Stimulated activated CD4-positive, alpha-beta T cell treated with anti-CD3 and anti-CD28 coated beads, Interleukin-15, amount 100 ng/mL, for 1 hour (primary cell): ENCODE measurements at places on chromosomes 12 and 14.

DNA sequence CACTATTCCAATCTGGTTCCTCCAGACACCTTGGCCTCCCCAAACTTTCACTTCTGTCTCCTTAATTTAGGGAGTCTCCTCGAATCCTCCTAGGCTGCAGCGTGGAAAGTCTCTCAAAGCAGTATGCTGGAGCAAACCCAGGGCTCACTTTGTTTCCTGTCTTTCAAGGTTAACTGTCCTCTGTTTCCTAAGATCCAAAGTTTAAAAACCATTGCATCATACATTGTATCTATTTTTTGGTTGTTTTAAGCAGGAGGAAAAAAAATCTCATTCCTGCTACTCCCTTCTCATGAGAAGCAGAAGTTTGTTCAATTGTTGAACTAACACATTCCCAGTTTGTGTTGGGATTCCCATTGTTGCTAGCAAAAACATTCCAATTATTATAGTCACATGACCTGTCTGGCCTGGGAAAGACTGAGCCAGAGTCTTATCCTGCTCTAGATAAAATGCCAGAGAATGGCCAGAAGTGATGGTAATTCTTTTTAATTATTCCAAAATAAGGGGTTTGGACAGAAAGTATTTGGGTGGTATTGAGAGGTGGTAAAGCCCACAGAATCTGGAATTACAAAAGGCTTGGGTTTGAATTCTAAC lies 67.3 kb downstream of the HSPB8 start:
- no peak for DNase-seq

DNA sequence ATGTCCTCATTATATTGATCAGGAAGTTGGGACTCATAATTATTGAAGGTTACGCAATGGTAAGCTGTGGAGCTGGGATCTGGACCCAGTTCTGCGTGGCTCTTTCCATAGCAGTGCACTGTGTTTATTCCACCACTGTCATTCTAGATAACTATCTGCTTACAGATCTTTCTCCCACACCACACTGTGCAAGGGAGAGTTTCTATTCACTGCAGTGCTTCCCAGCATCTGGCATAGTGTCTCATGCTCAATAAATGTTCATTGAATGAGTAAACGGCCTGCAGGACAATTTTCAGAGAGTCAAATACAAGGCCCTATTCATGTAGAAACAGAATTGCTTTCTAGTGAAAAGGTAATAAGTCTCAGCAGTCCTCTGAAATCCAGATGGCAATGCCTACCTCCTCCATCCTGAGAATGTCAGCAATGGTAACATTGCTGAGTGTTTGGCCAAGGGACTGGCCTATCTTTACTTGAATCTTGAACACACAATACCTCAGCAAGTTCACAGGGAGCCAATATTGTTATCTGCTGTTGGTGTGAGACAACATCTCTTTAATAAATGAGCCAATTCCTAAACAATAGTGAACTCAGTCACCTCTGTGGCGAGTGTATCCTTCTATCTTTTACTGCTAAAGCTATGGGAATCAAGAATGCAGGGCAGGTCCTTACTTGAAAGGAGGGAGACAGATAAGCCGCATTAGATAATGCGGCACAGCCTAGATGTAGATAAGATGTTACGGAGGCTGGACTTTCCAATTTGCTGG lies 332.4 kb upstream of the PRICKLE1 start:
- no peak for DNase-seq

DNA sequence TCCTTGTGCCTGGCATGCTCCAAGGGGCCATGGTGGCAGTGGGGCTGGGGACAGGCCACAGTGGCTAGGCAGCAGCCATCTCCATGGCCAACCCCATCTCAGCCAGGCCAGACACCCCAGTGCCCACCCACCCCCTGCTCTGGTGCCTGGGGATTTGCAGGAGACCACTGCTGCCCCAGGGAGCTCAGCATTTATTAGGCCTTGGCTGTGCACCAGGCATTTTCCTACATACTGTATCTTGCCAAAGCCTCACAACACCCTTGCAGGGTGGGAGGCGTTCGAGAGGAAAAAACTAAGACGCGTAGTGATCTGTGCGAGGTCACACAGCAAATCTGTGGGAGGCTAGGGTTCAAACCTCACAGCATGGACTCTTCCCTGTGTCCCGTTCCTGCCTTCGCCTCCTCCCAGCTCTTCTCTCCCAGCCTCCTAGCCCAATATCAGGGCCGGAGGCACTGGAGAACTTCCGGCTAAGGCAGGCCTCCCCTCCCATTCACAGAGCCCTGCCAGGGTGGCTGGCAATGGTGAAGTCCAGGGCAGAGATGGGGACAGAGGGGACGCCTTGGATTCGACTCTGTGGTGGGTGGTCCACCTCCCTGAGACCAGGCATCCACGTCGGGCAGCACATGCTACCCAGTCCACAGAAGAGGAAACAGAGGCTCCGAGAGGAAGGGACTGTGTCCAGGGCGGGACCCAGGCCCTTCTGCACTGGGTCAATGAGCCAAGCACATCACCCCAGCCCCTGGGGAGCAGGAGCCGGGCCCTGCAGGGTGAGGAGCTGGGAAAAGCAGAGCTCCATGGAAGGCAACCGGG lies 57.4 kb downstream of the FAM222A start:
- DNase-seq = no peak

GRCh38 chr14:39576736-39577135 lies 144.5 kb upstream of the FBXO33 start:
- DNase-seq = no peak

- DNase-seq = no peak
These were observed 105.4 kb upstream of the FKBP4 start for GRCh38 chr12:2689393-2689792.

GRCh38 chr14:96221109-96221650 lies 16.5 kb downstream of the BDKRB2 start:
- no peak for DNase-seq

GRCh38 chr12:92718483-92718990 lies 15.7 kb downstream of the PLEKHG7 start:
- DNase-seq = no peak

DNA sequence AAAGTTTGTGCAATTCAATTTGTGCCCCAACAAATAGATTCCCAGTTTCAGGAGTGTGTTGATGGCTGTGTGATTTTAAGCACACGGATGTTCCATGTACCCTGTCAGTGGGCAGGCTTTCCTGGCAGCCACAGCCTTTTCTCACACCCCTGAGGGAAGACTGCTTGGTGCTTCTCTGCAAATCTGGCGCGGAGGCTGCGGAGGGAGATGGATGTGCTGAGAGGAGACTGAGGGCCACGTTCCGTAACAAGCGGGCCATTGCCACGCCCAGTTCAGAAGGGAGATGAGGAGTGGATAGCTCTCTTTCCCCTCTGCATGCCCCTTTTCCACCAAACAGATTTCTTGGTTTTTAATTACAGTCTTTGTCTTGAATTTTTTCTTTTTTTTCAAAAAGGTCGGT lies 89.1 kb downstream of the BEGAIN start:
- DNase-seq = no peak

DNA sequence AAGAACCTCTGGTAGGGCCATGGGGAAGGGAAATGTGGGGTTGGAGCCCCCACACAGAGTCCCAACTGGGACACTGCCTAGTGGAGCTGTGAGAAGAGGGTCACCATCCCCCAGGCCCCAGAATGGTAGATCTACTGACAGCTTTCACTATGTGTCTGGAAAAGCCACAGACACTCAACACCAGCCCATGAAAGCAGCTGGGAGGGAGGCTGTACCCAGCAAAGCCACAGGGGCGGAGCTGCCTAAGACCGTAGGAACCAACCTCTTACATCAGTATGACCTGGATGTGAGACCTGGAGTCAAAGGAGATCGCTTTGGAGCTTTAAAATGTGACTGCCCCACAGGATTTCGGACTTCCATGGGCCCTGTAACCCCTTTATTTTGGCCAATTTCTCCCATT lies 97.8 kb downstream of the HMGA2 start:
- no peak for DNase-seq

DNA sequence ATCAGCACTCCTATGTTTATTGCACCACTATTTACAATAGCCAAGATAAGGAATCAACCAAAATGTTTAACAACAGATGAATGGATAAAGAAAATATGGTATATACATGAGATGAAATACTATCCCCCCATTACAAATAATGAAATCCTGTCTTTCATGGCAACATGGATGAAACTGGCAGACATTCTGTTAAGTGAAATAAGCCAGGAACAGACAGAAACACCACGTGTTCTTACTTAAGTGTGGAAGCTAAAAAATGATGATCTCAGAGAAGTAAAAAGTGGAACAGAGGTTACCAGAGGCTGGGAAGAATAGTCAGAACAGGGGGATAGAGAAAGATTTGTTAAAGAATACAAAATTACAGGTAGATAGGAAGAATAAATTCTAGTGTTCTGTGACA lies 113.7 kb upstream of the MDM1 start:
- DNase-seq = no peak

GRCh38 chr12:131845121-131845520 lies 16.9 kb downstream of the MMP17 start:
- DNase-seq = no peak

- DNase-seq = no peak
These were observed 236.1 kb upstream of the PLEKHG7 start for GRCh38 chr12:92466391-92467305.

DNA sequence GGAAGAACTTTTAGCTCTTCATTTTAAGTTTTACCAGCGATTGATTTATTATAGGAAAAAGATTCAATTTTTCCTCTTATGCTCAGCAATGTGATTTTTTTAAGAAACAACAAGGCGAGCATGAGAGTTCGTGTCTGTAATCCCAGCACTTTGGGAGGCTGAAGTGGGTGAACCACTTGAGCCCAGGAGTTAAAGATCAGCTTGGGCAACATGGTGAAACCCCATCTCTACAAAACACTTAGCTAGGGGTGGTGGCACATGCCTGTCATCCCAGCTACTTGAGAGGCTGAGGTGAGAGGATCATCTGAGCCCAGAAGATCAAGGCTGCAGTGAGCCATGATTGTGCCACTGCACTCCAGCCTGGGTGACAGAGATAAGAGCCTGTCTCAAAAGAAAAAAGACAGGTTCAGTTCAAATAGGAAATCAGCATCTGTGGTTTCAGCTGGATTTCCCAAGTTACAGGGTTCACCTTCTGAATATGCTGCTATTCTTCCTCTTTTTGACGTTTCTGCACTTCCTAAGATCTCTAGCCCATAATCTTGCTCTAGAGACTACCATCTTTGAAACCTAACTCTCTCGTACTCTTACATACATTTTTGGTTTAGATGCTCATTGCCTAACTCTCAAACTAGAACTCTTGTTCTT lies 274.7 kb downstream of the SEC23A start:
- no peak for DNase-seq

DNA sequence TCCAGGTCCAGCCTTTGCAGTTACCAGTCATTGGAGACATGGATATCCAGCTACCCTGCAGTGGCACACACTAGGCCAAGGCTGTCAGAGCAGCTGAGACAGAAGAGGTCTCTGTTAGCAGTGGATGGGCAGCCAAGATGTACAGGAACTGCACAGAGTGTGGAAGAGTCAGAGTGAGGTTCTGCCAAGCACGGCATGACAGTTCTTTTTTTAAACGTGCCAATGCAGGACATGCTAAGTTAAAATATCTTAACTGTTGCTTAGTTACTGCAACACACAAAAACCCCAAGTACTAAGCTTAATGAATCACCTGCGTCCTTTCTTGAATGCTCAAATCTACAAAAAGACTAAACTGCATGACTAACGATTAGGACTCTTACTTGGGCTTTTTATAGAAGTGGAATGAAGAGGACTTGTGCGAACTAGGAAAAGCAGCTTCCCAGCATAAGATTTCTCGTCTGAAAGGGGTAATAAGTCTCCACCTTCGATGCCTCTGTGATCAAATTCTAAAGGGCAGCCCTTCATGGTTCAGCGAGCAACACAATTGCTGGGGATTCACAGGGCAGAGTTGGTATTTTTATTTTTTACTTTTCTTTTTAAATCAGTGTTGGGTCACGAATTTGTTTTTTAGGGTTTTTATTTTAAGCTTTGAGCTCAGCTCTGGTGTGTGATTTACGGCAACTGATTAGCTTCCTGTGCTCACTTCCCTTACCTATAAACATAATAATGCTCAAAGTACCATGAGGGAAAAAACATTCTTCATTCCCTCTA lies 20.6 kb downstream of the MAPK1IP1L start:
- no peak for DNase-seq

DNA sequence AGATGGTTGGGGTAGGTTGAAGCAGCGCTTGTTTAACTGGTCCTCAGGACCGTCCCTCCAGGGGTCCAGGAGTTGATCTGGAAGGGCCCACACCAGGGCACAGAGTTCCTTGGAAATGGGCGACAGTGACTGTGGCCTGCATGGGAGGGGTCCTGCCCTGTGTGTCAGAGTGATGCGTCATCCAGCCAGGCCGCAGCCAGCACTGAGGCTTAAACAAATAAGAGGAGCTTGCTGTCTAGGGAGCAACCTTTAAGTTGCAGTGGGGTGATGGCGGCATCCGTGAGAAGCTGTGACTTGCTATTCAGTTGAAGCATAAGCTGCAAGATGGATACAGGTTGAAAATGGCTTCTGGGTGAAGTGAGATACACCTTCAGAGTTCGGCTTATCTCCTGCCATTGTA lies 20.2 kb downstream of the DCAF4 start:
- no peak for DNase-seq
